ENCODE measurements at places on chromosomes 4 and X.

GRCh38 chrX:134158821-134159512, 78.0 kb upstream of the CCDC160 start:
- no peak for DNase-seq

DNA sequence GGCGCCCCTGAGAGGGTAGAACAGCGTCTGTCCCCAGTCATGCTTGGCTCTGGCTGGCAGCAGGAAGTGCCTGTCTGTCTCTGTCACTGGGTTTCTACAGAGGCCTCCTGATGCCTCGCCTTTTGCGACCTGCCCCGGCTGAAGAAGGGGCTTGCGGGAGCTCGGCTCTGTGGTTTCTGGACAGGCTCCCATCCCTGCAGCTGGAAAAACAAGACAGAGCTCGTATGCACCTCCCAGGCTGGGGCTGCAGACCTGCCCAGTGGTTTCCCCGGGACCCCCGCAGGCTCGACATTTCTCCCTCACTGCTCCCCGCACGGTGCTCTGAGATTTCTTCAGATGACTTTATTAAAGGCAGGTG, 57.0 kb upstream of the SORCS2 start:
- DNase-seq = no peak

GRCh38 chr4:14117575-14118238, 490.2 kb upstream of the BOD1L1 start:
- no peak for DNase-seq

- DNase-seq = no peak
Measured at GRCh38 chrX:8987672-8988250, 46.2 kb downstream of the FAM9B start.

DNA sequence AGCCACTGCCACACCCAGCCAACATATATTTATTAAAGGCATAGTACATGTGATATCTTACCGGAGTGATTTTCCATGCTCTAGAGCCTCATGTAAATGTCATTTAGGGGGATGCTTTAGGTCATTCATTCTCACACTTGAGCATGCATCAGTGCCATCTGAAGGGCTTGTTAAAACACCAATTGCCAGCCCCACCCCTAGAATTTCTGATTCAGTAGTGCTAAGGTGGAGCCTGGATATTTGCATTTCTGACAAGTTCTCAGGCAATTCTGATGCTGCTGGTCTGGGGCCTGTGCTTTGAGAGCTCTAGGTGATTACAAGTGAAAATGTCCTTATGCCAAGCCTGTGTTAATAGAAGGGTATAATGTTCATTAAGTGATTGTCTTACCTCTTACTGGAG, 107.7 kb downstream of the PHEX start:
- no peak for DNase-seq

- DNase-seq = no peak
Measured at GRCh38 chr4:20528508-20528907, 171.8 kb upstream of the PACRGL start.

DNA sequence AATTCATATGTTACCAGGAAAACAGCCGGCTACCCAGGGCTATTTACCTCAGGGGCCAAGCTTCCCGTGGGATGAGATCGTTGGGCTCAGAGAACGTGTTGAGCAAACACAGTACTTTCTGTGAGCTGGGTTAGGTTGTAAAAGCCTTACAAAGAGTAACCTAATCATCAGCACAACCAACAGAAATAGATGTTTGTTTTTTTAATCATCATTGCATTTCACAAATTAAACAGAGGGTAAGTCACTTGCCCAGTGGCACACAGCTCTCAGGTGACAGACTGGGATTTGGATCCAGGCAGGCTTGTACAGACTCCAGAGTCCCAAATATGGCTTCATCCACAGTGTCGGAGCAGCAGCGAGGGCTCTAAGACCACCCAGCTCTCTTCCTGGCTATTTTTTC, 20.1 kb downstream of the SPON2 start:
- DNase-seq = no peak

DNA sequence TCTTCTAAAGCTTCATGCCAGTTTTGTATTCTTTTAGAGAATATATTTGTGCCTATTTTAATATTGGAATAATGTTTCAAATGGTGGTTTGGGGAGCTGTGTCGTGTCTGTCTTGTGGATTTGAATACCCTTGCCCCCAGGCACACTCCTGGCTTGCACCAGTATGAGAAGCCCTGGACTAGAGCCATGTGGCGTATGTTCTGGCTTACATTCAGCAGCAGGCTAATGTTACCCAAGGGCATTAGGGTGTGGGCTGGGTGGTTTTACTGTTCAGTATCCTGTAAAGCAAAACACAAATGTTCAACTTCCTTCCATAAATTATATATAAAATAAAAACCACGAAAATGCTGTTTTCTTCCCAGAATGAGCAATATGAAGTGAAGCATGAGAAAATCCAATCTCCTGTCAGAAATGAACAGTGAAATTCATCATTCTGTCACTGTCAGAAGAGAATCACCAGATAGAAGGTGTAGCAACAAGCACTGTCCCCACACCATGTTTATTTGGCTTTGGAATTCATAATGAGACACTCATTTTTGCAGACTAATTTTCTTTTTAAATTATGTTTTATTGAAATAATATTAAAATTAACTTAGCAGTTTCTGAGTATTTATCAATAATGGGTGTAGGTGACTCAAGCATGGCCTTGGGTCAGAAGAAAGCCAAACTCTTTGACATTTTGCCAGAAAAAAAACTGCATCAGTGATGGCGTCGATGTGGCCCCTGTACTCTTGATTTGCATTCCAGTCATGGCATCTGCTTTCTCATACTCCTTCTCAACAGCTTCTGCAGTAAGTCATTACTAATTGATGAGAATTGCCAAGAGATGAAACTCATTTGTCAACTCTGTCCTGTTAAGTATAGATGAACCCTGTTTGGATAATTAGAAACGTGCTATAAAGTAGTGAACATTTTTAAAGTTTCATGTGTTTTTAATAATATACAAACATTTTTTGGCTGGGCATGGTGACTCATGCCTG, 43.8 kb downstream of the WWC2 start:
- peak; percentile 48 for DNase-seq

DNA sequence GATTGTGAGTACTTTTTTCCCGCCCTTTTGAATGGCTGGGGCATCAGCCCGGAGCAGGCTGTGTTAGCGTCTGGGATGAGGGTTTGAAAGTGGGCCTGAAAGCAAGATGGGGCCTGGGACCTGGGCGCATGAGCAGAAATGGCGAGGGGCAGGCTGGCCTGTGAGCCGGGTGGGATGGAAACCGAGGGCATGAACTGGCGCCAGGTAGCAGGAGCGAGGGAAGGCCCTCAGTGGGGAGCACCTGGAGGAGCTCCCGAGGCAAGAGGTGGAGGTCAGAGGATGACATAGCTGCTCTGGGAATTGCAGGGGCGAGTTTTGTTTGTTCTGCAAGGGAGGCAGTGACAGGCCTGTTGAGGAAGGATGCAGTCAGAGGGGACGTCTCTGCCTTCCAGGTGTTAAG, 68.6 kb downstream of the RGS12 start:
- DNase-seq = no peak

- DNase-seq = no peak
Measured at GRCh38 chr4:2818351-2818939, 25.2 kb upstream of the ADD1 start.

DNA sequence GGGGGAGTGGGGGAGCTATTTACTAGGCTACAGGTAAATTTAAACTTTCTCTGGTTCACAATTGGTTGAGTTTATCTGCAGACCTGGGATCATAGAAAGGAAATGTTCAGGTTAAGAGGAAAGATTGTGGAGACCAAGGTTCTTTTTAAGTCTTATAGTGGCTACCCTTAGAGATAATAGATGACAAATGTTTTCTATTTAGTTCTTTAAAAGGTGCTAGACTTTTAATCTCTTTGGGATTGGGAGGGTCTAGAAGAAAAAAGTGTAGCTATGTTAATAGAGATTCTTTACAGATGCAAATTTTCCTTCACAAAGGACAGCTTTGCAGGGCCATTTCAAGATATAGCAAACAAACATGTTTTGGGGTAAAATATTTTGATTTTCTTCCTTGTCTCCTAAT, 76.0 kb downstream of the TEX13C start:
- no peak for DNase-seq

DNA sequence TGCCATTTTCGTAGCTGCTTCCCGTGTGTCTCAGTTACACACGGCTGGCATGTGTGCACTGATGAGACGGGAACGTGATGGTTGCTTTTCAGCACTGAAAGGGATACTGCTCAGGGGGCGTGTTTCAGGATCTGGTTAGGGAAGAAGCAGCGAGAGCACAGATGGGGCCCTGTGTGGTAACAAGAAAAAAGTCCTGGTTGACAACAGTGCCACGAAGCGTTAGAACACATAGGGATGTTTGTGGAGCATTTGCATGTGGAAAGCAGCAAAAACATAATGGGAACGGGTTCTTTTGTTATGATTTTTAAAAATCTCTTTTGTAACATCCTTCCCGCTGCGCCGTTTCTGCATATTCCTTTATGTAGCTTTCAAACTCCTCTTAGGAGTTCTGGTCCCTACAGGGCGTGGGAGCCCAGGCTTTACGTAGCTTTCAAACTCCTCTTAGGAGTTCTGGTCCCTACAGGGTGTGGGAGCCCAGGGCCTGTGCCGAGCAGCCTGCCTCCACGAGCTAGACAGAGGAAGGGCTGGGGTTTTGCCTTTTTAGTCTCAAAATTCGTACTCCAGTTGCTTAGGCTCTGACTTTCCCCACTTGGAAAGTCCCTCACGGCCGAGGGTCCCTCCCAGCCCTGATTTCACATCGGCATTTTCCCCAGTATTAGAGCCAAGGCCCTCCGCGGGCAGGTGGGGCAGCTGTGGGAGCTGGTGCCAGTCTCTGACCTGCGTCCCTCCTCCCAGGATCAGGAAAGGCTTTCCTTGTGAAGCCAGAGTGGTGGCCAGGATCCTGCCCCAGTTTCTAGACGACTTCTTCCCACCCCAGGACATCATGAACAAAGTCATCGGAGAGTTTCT, 11.0 kb upstream of the MSANTD1 start:
- no peak for DNase-seq

GRCh38 chr4:130576218-130576617, 1480.3 kb downstream of the C4orf33 start:
- no peak for DNase-seq

DNA sequence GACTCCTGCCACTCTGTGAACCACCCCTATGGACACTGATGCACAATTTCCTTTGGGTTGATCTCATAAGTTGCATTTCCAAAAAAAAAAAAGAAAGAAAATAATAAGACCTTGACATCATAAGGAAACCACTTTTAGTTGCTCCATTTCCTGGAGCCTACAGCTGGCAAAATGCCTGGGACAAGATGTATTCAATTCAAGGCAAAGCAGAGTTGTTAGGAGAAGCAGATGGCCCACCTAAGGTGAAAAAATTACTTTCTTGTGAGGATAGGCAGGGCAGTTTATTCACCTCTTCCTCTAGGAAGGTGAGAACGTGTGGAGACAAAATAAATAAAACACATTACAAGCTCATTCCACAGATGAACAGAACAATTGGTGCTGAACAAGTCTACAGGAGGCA, 14.1 kb upstream of the SCRG1 start:
- DNase-seq = no peak

GRCh38 chrX:41086627-41086932, 1.3 kb downstream of the USP9X start:
- DNase-seq = no peak

GRCh38 chr4:131093303-131093702, 1997.4 kb downstream of the C4orf33 start:
- no peak for DNase-seq

GRCh38 chrX:132778917-132779316, 179.5 kb downstream of the HS6ST2 start:
- DNase-seq = no peak

DNA sequence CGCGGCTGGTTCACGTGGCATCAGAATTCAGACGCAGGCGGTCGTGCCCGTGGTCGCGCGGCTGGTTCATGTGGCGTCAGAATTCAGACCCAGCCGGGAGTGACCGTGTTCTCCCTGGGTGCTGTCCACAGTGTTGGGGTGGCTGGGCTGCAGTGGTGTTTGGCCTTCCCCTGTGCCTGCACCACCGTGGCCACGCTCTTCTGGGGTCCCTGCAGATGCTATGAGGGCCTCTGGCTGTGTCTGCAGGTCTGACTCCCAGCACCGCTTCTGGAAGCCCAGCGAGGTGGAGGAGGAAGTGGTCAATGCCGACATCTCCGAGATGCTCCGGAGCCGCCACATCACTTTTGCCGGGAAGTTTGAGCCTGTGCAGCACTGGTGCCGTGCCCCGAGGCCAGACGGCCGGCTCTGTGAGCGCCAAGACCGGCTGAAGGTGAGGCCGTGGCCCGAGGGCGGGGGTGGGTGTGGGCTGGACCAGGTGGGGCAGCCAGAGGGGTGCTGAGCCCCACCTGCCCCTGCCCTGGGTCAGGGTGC, 26.4 kb downstream of the NKX1-1 start:
- DNase-seq = no peak

DNA sequence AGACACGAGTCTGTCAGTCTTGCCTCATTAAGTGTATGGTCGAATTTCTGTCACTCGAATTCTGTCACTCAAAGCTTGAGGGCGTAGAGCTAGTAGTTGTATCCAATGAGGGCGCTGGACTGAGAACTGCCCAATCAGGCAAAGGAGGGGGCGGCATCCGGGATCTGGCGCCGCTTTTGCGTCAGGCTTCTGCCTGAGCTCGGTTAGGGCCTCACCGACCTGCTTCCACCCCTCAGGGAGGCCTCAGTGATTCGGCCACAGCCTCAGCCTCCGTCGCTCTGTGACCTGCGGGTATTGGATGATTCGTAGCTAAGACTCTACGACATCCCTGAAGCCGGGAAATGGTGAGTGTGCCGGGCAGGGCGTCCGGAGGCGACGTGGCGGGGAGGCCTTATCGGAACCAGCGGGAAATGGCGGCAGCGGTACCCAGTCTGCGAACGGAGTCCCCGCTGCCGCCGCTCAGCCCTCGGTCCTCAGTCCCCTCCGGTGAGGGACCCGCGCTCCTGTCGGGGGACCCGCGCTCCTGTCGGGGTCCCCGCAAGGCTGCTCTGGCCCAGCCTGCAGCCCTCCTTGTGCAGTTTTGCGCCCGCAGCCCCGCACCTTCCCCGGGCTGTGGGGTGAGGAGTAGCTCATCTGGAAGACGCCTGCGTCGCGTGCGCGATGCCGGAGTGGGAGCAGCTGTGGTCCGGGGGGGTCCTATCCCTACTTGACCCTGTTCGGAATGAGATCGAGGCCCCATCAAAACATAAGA, 88.3 kb downstream of the ZNF718 start:
- no peak for DNase-seq

DNA sequence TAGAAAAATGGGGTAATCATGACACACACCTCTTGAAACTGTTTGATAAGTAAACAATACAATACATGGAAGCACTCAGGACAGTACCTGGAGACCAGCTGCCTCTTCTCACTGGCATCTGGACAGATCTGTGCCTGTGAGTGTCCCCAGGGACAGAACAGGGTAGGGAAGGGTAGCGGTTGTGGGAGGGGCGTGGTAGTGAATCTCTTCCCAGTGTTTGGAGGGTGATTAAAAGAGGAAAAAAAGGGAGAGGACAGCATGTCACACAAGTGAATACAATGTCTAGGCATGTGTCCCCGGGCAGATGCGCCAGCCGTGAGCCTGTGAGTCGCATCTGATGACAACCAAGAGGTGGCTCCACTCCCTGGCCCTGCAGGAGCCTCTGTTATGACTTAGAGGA, 138.8 kb upstream of the MSX1 start:
- DNase-seq = no peak

- DNase-seq = no peak
Measured at GRCh38 chr4:105291925-105292324, 145.2 kb downstream of the TET2 start.
